ENCODE measurements at places on chromosomes 12 and 14.

- DNase-seq = no peak
Measured at GRCh38 chr12:115606040-115606439, 671.5 kb downstream of the MED13L start.

- no peak for DNase-seq
Measured at GRCh38 chr14:101925152-101925551, 39.2 kb upstream of the DYNC1H1 start.

DNA sequence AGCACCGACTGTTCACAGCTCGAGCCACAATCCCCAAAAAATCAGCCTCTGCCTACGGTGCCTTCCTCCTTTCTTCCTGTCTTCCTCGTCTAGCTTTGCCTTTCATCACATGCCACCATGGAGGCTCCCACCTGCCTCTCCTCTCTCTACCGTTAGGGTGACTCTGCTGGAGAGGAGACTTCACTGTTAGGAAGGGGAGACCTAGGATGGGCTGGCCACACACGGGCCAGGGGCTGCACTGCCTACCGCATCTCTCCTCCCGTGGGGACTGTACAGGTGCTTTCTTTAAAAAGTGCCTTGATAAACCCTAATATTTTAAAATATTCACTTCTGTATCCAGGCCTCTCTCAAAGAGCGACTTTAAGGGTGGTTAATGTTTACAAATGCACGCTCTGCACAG, 1104.7 kb downstream of the BCL11B start:
- DNase-seq = no peak

GRCh38 chr14:23358553-23359166, 6.0 kb upstream of the SLC22A17 start:
- no peak for DNase-seq

- no peak for DNase-seq
Measured at GRCh38 chr12:15556411-15557102, 232.6 kb downstream of the EPS8 start.

GRCh38 chr14:75978249-75978731, 3.5 kb downstream of the TGFB3 start:
- no peak for DNase-seq

GRCh38 chr12:47281667-47282171, 202.0 kb upstream of the AMIGO2 start:
- DNase-seq = peak; percentile 78

GRCh38 chr12:46177025-46177424, 91.8 kb downstream of the SLC38A1 start:
- no peak for DNase-seq

- no peak for DNase-seq
Measured at GRCh38 chr12:108299516-108299915, 39.6 kb downstream of the CMKLR1 start.

- no peak for DNase-seq
Measured at GRCh38 chr14:66619952-66620351, 112.0 kb downstream of the GPHN start.

DNA sequence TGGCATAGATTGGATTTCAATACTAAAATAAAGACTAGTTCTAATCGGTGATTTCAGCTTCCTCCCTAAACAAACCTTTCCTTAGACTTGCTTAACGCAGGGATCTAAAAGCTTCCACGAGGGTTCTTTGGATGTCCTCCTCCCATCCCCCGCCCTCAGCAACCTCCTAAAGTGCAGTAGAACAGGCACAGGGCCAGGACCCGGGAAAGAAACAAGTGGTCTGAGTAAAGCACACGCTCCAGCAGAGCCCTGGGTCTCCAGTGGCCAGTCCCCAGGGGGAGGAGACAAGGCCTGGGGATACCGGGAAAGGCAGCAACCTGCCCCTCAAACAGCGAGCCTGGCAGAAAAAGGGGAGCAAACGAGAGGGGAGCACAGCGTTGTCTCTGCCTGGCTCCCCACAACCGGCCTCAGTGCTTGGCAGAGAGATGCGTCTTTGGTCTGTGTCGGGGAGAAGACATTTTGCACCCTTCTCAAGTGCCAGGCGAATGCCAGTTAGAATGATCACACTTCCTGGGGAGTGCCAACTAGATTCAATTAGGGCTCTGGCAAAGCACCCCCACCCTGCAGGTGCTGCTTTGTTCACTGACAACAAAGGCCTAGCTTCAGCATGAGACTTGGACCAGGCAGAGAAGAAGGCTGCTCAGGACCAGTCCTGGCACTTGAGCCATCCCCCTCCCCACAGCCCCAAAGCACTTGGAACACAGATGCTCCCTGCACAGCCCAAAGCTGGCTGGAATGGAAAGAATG, 17.1 kb upstream of the SLC6A12 start:
- no peak for DNase-seq

- peak; percentile 83 for DNase-seq
Measured at GRCh38 chr14:20697273-20698017, 8.9 kb downstream of the ANG start.

- DNase-seq = peak; percentile 27
Measured at GRCh38 chr12:76764856-76765255, 941 bp downstream of the ZDHHC17 start.

DNA sequence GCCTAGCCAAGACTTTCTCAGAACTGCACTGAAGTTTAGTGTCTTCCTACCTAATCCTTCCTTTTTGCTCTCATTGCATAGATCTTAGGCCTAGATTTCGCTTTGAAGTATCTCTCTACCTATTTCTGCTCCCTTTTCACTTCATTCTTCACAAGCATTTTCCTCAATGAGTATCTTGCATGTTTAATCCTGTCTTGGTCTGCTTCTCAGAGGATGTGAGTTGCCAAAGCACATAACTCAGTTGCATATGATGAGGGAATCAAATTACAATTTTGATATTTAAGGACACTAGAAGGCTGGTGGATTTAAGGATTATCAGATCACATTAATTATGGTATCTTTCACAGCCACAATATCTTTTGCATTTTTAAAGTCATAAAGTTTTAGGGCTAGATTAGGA, 195.5 kb upstream of the DAAM1 start:
- peak; percentile 56 for DNase-seq

DNA sequence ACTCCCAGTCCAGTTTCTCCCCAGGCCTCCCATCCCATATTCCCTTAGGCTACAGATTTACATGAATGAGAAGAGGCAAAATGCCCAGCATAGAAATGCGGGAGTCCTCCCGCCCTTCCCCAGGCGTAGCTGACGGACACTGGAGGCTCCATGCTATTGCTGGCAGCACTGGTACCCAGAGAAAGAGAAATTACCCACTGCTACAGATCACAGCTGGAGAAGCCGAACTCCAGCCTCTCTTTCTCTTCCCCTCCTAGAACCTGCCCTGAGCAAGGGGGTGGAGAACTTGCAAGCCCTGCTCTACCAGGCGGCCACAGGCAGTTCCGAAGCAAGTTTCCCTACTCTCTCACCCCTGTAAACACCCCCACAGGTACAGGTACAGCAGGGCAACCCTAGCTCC, 3.6 kb downstream of the LTBR start:
- no peak for DNase-seq

GRCh38 chr12:113109872-113110599, 25.5 kb downstream of the RASAL1 start:
- DNase-seq = no peak

GRCh38 chr12:46847001-46847400, 21.2 kb upstream of the SLC38A4 start:
- no peak for DNase-seq

GRCh38 chr14:74591394-74591793, 20.6 kb downstream of the LTBP2 start:
- peak; percentile 54 for DNase-seq

GRCh38 chr14:100734031-100734990, 7.6 kb downstream of the DLK1 start:
- DNase-seq = no peak

DNA sequence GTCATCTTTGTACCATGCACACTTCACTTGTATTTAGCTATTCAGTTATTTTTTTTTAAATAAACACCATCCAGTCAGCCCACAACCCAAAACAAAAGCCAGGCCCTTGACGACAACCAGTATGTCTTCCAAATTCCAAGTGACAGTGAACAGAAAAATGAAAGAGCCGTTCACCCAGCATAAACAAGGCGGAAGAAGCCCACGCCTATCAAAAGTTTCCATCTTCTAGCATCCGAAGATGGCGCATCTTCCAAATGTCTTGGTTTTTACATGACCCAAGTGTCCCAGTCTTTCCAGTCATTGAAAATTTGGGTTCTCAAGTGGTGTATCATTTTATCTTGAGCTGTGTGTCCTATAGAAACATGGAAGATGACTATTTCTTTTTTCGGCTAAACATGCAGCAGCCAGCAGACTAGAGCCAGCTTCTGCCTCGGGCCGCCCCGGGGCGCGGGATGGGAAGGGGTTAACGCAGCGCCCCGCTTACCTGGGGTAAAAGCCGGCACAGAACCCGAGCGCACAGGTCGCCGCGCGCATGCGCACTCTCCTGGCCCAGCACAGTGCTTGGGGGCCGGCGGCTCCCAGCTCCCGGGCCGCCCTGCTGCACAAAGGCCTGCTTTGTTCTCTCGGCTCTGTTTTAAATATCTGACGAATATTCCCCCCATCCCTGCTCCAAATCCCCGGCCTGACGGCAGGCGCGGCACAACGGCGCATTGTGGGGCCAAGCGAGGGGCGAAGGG, 164.8 kb downstream of the ZFP36L1 start:
- DNase-seq = peak; percentile 31

DNA sequence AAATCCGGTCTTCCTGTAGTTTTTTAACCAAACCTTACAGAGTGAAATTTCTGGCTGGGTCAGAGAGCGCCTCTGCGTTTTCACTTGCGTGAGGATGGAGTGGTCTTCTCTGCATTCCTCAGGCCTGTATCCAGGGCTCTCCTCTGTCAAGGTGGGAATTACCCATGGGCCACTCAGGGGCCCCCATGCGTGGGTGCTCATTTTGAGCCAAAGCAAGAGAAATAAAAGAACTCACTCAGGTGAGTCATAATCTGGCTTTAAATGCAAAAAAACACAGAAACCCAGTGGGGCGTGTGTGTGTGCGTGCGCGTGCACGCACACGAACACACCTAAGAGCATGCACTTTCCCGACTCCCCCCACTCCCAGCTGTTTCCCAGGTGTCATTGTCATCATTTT, 104.0 kb upstream of the PWP1 start:
- DNase-seq = no peak

- no peak for DNase-seq
Measured at GRCh38 chr12:49015196-49015595, 3.4 kb downstream of the PRKAG1 start.

- DNase-seq = no peak
Measured at GRCh38 chr12:6620137-6620884, 13.1 kb upstream of the CHD4 start.

DNA sequence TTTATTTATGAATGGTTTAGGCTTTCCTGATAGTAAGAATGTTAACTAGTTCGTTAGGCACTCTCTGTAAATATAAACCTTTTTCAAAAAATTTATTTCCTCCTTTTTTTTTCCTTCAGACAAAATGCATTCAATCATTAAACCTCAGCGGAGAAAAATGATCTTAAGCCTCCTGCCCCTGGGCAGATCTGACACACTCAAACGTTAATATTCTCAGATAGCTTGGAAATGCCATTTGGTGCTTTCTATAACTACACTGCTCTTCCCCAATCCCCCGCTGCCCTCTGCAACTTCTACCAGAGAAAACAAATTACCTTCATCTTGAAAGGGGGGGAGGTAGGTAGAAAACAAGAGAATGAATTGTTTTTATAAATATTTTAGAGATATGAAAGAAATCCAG, 521.2 kb downstream of the MED13L start:
- DNase-seq = no peak

GRCh38 chr14:50944647-50945413, 547 bp upstream of the PYGL start:
- DNase-seq = peak; percentile 80

GRCh38 chr14:20328705-20329104, 4.4 kb downstream of the CCNB1IP1 start:
- DNase-seq = no peak

DNA sequence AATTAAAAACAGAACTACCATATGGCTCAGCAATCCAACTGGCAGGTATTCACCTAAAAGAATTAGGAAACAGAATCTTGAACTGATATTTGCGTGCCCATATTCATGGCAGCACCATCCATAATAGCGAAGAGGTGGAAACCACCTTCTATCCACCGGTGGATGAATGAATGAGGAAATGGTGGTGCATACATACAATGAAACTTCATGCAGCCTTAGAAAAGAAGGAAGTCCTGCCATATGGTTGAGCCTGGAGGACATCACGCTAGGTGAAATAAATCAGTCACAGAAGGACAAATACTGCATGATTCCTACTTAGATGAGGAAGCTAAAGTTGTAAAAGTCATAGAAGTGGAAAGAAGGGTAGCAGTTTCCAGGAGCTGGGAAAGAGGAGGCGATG, 6.6 kb downstream of the TCL1A start:
- no peak for DNase-seq

DNA sequence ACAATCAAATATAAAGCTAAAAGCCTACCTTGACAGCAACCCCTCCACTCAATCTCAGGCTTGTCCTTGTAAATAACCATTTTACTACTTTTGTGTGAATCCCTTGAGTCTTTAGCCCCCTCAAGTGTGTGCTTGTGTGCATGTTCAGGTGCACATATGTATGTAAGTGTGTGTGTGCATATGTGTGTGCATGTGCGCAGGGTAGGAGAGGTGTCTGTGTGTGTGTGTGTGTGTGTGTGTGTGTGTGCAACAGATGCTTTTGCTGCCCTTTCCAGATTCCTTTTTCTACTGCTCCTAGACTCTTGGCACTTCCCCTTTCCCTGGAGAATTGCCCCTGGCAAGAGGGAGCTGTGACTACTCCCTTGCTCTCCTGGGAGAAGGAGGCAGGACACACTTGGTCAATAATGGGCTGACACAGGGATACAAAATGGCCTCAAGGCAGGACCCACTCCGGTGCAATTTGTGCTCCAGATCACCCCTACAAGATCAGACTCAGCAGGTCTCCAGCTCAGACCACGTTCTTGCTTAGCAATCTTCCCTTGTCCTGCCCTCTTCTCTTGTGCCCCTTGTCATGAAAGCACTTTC, 73.4 kb downstream of the IFNG start:
- no peak for DNase-seq

- DNase-seq = no peak
Measured at GRCh38 chr14:74528886-74529285, 35.3 kb downstream of the ISCA2 start.

DNA sequence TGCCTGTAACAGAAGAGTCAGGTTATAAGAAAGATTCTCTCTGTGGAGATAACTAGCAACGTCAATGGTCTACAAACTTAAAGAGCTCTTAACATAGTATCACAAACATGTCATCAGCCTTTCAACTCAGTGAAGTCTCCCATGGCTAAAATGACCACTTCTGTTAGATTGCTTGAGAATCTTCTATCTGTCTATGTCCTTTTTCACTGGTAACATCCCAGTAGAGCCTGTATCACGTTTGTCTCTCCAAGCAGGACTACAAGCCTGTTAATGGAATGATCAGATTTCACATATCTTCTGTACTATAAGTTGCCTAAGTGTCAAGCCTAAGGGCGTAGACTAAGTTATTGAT, 50.7 kb downstream of the SLC2A13 start:
- DNase-seq = no peak

Measured in bronchial epithelial cell (primary cell).